Aorta (tissue), 5 donors: ENCODE measurements at places on chromosomes 1 and 21.

- DNase-seq, result no peak
Measured at GRCh38 chr1:50822035-50822776, 137.9 kb downstream of the FAF1 start.

- no peak for DNase-seq
Measured at GRCh38 chr21:17590430-17590829, 22.3 kb downstream of the BTG3 start.

GRCh38 chr1:95004013-95004412 lies 68.7 kb downstream of the ALG14 start:
- DNase-seq, result no peak

DNA sequence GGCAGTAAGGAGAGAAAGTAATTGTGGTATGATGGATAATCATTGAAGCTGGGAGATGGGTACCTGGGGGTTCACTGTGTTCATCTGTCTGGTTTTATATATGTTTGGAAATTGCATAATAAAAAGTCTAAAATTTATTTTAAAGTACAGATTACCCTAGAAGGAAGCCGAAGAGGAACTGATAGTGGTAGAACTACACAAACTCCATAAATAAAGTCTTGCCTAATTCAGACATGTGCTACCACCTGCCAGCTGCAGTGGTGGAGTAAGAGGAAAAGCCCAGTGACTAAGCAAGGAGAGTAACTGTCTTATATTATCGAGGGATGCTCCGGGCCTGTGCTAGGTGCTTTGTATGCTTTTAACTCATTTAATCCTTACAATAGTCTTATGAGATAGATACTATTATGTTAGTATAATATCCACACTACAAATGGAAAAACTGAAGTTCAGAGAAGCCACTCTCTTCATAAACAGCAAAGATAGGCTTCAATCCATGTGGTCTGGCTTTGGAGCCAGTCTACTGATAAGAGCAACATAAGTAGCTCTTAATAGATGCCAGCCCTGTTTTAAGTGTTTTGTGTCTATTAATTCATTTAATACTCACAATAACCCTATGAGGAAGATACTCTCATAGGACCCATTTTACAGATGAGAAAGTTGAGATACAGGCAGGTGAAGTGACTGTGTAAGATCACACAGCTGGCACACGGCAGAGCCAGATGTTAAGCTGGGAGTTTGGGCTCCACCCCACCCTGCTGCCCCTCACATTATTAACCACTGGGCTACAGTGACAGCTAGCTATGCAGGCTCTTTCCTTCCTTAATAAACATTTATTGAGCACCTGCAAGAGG lies 56.8 kb upstream of the HNRNPU start:
- DNase-seq, result no peak

DNA sequence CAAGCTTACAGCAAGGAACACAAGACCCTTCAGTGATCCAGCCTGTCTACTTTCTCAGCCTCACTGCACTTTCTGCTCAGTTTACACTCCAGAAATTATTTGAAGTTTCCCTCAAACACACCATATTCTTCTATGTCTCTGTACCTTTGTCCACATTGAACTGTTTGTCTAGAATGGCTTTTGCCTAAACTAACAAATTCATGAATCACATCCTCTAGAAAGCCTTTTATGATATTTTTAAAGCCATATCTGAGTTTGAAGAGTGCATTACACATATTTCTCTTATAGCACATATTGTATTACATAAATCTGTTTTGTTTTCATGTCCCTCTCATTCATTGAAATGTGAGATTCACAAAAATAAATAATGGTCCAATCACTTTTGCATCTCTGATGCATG lies 446.0 kb upstream of the ZRANB2 start:
- no peak for DNase-seq

GRCh38 chr1:205989786-205990185 lies 13.4 kb downstream of the RAB7B start:
- DNase-seq, result no peak

GRCh38 chr1:102550729-102551384 lies 554.1 kb upstream of the OLFM3 start:
- DNase-seq, result no peak

GRCh38 chr1:7702365-7702764 lies 68.7 kb upstream of the VAMP3 start:
- DNase-seq, result no peak

DNA sequence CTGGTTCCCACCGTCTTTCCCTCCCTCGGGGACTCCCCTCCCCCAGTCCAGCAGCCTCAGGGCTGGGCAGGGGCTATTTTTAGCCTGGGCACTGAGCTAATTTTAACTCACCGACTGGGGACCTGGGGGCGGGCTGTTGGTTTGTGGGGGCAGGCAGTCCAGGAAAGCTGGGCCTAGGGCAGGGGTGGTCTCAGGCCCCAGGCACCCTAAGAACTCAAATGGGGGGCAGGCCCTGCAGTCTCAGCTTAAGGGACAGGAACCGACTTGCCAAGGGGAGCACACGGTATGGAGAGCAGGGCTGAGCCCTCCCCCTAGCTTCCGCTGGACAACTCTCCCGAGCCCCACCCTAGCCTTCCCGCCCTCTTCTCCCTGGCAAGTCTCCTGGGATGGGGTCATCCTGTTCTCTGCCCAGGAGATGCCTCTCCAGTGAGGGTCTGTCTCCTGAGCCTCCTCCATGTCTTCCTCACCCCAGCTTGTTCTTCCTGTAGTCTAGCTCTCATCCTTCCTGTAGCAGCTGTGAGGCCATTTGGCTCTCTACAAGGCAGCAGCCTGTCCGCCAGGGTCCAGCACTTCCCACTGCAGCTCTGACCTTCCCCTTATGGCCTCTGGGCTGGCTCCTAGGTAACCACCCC lies 10.1 kb downstream of the MEF2D start:
- peak; percentile 69 for DNase-seq

DNA sequence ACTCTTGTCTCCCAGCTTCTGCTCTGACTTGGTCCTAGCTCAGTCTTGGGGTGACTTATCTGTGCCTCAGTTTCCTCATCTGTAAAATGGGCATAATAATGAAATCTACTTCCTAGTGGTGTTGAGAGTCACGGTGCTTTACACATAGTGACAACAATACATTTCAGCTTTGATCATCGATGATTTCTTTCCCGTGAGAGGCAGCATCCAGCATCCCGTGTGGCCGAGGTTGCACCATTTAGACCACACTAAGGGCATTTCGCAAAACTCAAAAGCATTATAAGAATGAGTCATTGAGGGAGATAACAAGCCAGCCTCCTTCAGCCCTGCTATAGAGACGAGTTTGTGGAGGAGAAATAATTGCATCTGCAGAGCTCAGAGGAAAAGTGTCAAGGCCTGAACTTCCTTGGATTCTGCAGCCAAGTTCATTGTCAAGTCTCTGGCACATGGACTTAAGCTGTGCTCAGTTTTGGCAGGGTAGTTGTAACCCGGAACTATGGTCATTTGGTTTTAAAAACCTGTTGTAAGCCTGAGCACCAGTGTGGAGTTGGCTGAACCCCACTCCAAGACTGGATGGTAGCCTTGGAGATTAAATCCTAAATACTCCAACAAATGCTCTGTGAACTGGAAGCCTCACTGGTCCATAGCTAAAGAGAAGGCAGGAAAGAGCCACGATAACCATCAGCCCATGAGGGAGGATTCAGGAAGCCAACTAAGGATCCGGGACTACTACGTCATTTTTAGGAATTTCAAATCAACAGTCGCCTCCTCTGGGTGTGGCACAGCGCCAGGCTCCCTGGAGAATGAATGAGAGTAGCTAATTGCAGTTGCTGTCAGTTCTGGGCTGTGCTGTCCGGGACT lies 64.2 kb downstream of the TCP10L start:
- peak; percentile 90 for DNase-seq

- DNase-seq, result no peak
Measured at GRCh38 chr1:44220001-44220751, 6.9 kb downstream of the DMAP1 start.

GRCh38 chr1:156616463-156616862 lies 2.8 kb upstream of the HAPLN2 start:
- peak; percentile 53 for DNase-seq

GRCh38 chr1:17112496-17113236 lies 6.6 kb downstream of the PADI2 start:
- no peak for DNase-seq

GRCh38 chr1:93186667-93187066 lies 6.1 kb downstream of the CCDC18 start:
- no peak for DNase-seq

GRCh38 chr1:18094096-18094495 lies 13.5 kb upstream of the IGSF21 start:
- DNase-seq, result no peak

DNA sequence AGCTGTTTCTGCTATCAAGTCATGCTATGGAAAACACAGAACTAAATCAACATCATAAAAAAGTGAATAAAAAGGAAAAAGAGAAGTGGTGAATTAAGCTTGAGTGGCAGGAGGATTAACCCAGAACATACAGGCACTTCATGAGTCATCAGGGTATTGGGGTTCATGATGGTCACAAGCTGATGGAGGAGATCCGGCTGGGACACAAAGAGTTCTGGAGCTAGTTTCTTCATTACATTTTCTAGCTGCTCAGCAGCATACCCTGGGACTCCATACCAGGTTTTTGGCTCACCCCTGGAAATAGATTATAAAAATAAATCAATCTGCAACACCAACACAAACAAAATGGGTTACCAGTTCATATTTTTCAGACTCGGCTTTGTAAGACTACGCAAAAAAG lies 42.5 kb upstream of the SYT2 start:
- no peak for DNase-seq

DNA sequence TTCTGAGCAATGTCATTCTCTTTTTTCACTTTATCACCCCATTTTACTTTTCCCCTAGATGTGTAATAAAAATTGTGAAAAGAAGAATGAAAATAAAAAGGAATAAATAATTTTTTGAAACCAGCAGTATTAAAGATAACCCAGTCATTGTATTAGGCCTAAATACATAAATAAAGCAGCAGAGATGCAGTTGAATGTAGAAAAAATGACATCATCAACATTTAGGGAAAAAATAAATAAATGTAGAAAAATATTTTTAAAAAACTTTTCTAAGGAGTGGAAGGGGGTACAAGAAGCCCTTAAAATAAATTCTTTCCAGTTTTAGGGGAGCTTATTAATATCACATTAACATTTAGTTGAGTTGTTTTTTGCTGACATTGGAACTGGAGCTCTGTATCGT lies 15.3 kb upstream of the ENAH start:
- DNase-seq, result no peak

GRCh38 chr1:225765982-225766674 lies 11.5 kb upstream of the SRP9 start:
- no peak for DNase-seq

DNA sequence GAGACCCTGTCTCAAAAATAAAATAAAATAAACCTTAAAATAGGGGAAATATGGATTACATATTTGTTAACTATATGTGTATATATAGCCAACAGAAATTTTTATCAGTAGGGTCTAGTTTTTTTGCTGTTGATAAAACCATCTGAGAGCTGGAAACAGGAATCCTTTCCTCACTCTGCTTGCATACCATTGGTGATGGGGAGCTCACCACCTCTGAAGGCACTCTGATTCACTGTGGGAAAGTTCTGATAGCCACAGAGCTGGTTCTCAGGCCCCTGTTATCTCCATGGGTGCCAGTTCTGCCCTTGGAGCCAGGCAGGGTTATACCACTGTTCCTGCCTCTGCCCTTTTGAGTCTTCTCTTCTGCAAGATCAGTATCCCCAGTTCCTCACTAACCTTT lies 17.8 kb upstream of the ZC3H12A start:
- no peak for DNase-seq

GRCh38 chr1:218521414-218522169 lies 176.5 kb downstream of the TGFB2 start:
- peak; percentile 63 for DNase-seq

DNA sequence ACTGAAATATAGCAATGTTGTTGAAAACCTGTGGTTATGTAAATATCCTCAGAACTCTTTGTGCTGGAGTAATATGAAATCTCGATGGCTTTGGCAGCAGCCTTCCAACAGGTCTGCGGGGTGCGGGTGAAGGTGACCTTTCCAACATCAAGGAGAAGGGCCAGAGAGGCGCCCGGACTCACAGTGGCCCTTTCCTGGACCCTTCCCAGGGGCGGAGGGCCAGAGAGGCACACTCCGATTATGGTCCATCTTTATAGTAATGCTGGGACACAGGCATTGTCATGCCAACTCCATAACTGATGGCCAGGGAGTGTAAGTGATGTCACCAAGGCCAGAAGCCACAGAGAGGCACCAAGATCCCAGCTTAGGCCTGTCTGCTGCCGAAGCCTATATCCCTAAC lies 18.1 kb downstream of the SLC37A1 start:
- DNase-seq, result no peak
